ENCODE measurements at places on chromosomes 2 and 18. TPM values are rescaled to one million over a fixed set of nuclear protein-coding genes. Genes with fewer than 3 reads are reported as not detected.

GRCh38 chr2:1591978-1592907 lies 152.1 kb downstream of the PXDN start:
- peaks cover 31% of the 10 kb centered on the region for H3K4me1 ChIP-seq
- H3K36me3 ChIP-seq: no peaks in the 10 kb centered on the region
- no peak overlapping the region for H3K27ac ChIP-seq
- H3K4me3 ChIP-seq: peak overlapping the region; percentile 16

GRCh38 chr2:120905824-120906571 lies 170.3 kb downstream of the GLI2 start:
- no peak overlapping the region for H3K27ac ChIP-seq
- peaks cover 11% of the 10 kb centered on the region for H3K27me3 ChIP-seq
- peaks cover 43% of the 10 kb centered on the region for H3K4me1 ChIP-seq
- no peaks in the 10 kb centered on the region for H3K36me3 ChIP-seq
- no peak overlapping the region for H3K4me3 ChIP-seq

- H3K36me3 ChIP-seq: peaks cover 10% of the 10 kb centered on the region
- peaks cover 3% of the 10 kb centered on the region for H3K27me3 ChIP-seq
- no peak overlapping the region for H3K4me3 ChIP-seq
Observed at GRCh38 chr2:196233021-196233804, 61.8 kb upstream of the STK17B start.

DNA sequence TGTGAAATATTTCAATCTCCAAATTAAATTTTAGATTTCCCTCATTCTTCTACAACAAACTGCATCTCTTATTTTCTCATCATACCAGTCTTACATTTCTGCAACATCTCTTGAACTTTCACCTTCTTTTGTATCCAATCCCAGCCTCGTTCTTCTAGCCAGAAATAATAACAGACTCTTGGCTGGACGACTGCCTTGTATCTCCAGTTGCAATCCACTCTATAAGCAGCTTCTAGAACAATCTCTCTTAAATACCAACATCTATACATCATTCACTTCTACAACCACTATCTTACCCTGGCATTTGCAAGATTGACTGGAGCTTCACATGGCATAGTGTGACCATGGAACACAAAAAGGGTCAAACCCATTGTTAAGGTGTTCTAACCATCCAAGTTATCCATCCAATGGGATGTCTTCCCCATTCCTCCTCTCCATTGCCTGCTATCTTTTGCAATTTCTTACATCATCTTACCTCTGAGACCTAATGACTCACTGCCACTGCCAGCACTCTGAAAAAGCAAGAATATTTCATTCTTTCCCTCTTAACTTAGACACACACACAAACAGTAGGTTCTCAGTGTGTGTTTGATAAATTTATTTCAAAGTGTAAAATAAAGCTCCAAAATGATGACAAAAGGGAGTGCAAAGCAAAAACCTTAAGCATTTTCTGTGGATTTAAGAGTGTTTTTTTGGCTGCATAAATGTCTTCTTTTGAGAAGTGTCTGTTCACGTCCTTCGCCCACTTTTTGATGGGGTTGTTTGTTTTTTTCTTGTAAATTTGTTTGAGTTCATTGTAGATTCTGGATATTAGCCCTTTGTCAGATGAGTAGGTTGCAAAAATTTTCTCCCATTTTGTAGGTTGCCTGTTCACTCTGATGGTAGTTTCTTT lies 145.6 kb downstream of the METTL4 start:
- no peaks in the 10 kb centered on the region for H3K36me3 ChIP-seq
- DNase-seq: no peak
- no peaks in the 10 kb centered on the region for H3K4me1 ChIP-seq
- no peak overlapping the region for H3K4me3 ChIP-seq
- H3K27ac ChIP-seq: no peak overlapping the region

GRCh38 chr2:85524336-85524908 lies 14.5 kb upstream of the MAT2A start:
- H3K27ac ChIP-seq: no peak overlapping the region
- peak; percentile 30 for DNase-seq
- no peak overlapping the region for H3K4me3 ChIP-seq
- no peaks in the 10 kb centered on the region for H3K36me3 ChIP-seq
- peaks cover 11% of the 10 kb centered on the region for H3K4me1 ChIP-seq

GRCh38 chr2:224041554-224041953 lies 2.5 kb upstream of the SERPINE2 start:
- H3K4me3 ChIP-seq: no peak overlapping the region
- no peak for DNase-seq
- H3K27ac ChIP-seq: no peak overlapping the region
- peaks cover 5% of the 10 kb centered on the region for H3K4me1 ChIP-seq
- no peaks in the 10 kb centered on the region for H3K36me3 ChIP-seq

DNA sequence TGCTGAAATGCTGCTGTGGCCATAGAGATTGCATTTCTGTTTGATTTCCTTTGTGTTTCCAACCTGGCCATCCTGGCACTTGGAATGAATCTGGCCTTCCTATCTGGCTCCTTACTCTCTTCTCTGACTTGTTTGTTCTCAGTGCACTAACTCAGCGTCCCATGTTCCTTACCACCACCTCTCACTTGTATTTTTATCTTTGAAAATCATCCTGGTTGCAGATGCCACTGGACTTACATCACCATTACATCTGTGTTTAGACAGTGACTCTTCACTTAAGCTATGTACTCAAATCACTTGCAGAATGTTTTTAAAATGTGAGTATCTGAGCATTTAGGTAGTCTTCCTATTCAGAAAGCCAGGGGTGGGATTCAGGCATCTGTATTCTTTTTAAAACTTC lies 239.5 kb downstream of the WDR7 start:
- H3K36me3 ChIP-seq: peaks cover 4% of the 10 kb centered on the region
- peaks cover 6% of the 10 kb centered on the region for H3K4me1 ChIP-seq
- no peak overlapping the region for H3K27ac ChIP-seq
- no peak for DNase-seq
- H3K4me3 ChIP-seq: no peak overlapping the region
- H3K27me3 ChIP-seq: no peaks in the 10 kb centered on the region

DNA sequence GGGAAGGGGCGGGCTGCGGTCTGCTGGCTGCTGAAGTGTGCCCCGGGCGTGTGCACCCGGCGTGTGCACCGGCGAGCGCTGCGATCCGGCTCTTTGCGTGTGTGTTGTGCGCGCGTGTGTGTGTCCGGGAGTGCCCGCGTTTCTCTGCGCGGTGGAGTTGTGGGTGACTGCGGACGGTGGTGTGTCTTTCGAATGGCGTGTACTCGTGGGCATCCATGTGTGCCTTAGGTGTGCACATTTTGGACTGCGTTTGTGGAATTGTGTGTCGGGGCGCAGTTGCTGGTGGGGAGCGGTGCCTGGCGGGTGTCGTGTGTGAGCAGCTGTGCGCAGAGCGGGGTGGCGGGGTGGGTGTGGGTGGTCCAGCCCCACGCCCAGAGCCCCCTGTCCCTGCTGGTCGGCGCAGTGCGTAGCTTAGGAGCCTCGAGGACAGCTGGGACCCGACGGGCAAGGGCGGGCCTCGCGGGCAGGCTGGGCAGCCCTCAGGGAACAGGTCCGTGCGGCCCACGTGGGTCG lies 533 bp downstream of the HPCAL1 start:
- peak; percentile 37 for DNase-seq
- peak overlapping the region; percentile 91 for H3K4me3 ChIP-seq
- H3K36me3 ChIP-seq: peaks cover 9% of the 10 kb centered on the region

DNA sequence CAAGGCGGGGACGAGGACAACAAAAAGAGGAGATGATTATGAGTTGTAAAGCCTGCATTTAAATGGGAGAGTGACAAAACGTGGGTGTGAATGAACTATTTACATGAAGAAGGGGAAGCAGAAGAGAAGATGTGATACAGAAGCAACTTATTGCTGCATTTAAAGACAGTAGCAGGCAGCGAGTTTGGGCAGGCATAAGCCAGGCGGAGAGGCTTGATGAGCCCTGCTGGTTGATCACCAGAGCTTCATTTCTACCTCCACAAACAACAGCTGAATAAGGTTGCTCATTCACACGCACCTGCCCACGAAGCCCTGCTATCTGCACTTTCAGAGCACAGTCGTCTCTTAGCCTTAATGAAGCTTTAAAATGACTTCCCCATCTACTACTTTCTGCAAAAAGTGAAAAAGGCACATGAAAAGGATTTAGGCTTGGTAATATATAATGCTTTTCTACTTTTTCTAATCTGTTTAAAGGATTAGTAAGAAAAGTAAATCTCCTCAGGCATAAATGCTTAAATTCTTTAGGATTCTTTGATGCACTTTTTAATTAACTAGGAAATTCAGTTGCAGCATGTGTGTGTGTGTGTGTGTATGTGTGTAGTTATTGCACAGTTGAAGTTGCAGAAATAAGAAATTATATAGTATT lies 3.1 kb downstream of the SLC38A11 start:
- no peak overlapping the region for H3K27ac ChIP-seq
- peaks cover 2% of the 10 kb centered on the region for H3K27me3 ChIP-seq
- H3K4me3 ChIP-seq: no peak overlapping the region
- DNase-seq: no peak

DNA sequence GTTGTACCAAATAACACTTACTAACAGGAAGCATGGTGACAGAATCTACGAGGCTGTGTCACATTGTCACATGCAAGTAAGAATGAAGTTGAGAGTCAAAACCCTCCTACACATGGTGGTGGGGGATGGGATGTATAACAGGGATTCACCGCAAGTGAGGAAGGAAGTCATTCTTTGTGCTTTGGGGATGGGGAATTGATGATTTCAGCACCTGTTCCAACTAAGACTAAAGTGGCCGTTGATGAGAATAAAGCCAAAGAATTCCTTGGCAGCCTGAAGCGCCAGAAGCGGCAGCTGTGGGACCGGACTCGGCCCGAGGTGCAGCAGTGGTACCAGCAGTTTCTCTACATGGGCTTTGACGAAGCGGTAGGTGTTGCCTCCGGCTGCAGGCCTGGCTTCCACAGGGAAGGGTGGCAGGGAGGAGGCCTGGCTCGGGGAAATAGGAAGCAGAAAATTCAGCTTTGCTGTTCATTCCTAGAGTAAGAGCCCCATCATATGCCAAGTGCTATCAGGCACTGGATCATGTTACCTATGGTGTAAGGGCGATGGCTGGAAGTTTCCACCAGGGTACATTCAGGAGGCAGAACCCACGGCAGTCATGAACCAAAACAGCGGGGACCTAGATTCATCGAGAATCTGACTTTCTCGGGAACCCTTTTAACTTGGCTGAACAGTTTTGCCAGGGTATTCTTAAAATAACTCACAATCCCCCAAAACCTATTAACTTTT lies 120.3 kb downstream of the UXS1 start:
- H3K27ac ChIP-seq: no peak overlapping the region
- no peak overlapping the region for H3K4me3 ChIP-seq
- no peaks in the 10 kb centered on the region for H3K36me3 ChIP-seq
- peaks cover 1% of the 10 kb centered on the region for H3K27me3 ChIP-seq
- peaks cover 34% of the 10 kb centered on the region for H3K4me1 ChIP-seq

PDK1 gene
- total RNA-seq: 22.0 TPM

LCT gene
- total RNA-seq: not detected

- no peak for DNase-seq
- H3K4me1 ChIP-seq: no peaks in the 10 kb centered on the region
- H3K27me3 ChIP-seq: no peaks in the 10 kb centered on the region
Observed at GRCh38 chr2:169107645-169108044, 38.3 kb downstream of the DHRS9 start.

DNA sequence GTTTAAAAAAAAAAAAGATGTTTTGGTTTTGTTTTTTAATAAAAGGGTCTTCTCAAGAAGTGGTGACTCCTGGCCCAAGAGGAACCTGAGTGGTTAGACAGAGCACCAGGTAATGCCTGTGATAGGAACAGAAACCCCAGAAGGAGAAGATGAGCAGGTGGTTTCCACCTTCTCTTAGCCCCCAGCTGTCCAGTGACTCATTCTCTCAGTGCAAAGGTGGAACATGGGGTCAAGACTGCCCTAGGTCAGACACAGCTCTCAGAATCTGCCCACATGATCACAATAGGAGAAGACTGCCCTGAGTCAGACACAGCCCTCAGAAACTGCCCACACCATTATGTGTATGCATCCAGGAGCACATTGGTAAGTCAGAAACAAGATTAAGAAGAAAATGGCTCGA lies 61.8 kb downstream of the TBC1D8 start:
- H3K4me1 ChIP-seq: no peaks in the 10 kb centered on the region
- H3K27me3 ChIP-seq: peaks cover 2% of the 10 kb centered on the region
- DNase-seq: no peak
- H3K36me3 ChIP-seq: no peaks in the 10 kb centered on the region

- no peaks in the 10 kb centered on the region for H3K36me3 ChIP-seq
- H3K4me3 ChIP-seq: no peak overlapping the region
- H3K27ac ChIP-seq: no peak overlapping the region
- DNase-seq: no peak
- H3K4me1 ChIP-seq: peaks cover 7% of the 10 kb centered on the region
Observed at GRCh38 chr2:233339427-233339826, 14.9 kb upstream of the DGKD start.

CCBE1 gene
- total RNA-seq: 0.81 TPM

DNA sequence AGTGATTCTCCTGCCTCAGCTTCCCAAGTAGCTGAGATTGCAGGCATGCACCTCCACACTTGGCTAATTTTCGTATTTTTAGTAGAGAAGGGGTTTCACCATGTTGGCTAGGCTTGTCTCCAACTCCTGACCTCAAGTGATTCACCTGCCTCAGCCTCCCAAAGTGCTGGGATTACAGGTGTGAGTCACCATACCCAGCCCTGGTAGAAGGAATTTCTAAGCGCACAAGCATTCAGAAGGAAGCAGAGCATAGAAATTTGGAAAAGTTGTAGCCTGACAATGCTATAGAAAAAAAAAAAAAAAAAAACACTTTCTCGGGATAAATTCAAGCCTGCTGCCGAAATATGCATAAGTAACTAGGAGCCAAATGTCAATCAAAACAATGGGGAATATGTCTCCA lies 249.4 kb downstream of the GRB14 start:
- H3K27ac ChIP-seq: no peak overlapping the region
- H3K4me1 ChIP-seq: no peaks in the 10 kb centered on the region
- H3K27me3 ChIP-seq: no peaks in the 10 kb centered on the region

IRS1 gene
- 8.1 TPM for total RNA-seq

GRCh38 chr18:25798046-25798445 lies 292.4 kb downstream of the SS18 start:
- H3K36me3 ChIP-seq: peaks cover 10% of the 10 kb centered on the region
- no peak overlapping the region for H3K27ac ChIP-seq
- H3K4me1 ChIP-seq: peaks cover 2% of the 10 kb centered on the region
- no peak overlapping the region for H3K4me3 ChIP-seq

PASK gene
- 24.4 TPM for total RNA-seq

MAP3K19 gene
- not detected for total RNA-seq

GRB14 gene
- total RNA-seq: 0.83 TPM

POTEC gene
- total RNA-seq: not detected

PRSS56 gene
- total RNA-seq: not detected

ALPI gene
- not detected for total RNA-seq

Data from glutamatergic neuron (in vitro differentiated cells).